ENCODE measurements at places on chromosomes 11 and 22. TPM values are rescaled to one million over a fixed set of nuclear protein-coding genes. Genes with fewer than 3 reads are reported as not detected.

OR10A2 gene
- not detected for polyA plus RNA-seq

OVOL1 gene
- polyA plus RNA-seq, result not detected

LRRC74B gene
- polyA plus RNA-seq, result not detected

NECTIN1 gene
- polyA plus RNA-seq, result 0.35 TPM

PLAAT4 gene
- polyA plus RNA-seq, result 612 TPM

POU2AF3 gene
- polyA plus RNA-seq, result not detected

PAMR1 gene
- polyA plus RNA-seq, result not detected

NPTXR gene
- polyA plus RNA-seq, result 1.0 TPM

ZC3H12C gene
- polyA plus RNA-seq, result not detected

GRAMD1B gene
- 2.1 TPM for polyA plus RNA-seq

UPB1 gene
- polyA plus RNA-seq, result 0.10 TPM

CECR2 gene
- not detected for polyA plus RNA-seq

MYO18B gene
- 0.06 TPM for polyA plus RNA-seq

MMP12 gene
- not detected for polyA plus RNA-seq

GTF2H1 gene
- 37.4 TPM for polyA plus RNA-seq

LRFN4 gene
- polyA plus RNA-seq, result 2.2 TPM

MMP13 gene
- polyA plus RNA-seq, result not detected

TTC36 gene
- not detected for polyA plus RNA-seq

KRTAP5-2 gene
- polyA plus RNA-seq, result 0.46 TPM

IGLL1 gene
- not detected for polyA plus RNA-seq

GTPBP1 gene
- 28.2 TPM for polyA plus RNA-seq

GNAZ gene
- 0.53 TPM for polyA plus RNA-seq

FGF3 gene
- polyA plus RNA-seq, result not detected

PNPLA5 gene
- not detected for polyA plus RNA-seq

TEX12 gene
- polyA plus RNA-seq, result not detected

ADAMTS15 gene
- not detected for polyA plus RNA-seq

All from CD8-positive, alpha-beta memory T cell (primary cell).